ENCODE measurements at places on chromosomes 2 and 18.

DNA sequence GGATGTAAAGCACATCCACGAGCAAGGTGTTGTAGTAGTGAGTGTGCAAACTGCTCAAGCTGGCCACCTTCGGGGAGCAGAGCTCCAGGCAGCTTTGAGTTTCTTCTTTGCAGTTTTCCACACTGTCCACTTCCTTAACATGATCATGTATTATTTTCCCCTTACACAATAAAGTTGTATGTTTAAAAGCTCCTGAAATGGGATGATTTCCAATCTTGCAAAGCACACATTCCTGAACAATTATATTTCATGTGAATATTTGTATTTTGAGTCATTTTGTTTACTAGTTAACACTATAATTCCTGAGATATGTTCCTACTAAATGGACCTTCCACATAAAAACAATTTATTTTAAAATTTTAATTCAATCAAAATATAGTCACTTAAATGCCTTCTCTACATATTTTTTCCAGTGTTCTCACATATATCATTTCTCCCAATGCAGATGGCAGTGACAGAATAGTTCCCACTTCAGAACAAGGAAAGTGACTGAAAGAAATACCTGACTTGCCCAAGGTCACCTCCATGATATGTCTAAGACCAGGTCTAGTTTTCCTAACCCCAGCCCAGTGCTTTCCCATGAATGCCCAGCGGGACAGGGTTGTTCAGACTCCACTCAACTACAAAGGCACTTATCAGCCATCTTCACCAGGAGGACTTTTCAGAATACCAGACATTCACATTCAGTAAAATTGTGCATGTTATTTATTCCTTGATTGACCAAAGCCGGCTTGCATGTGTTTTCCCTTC, 5.5 kb downstream of the CYB5A start:
- DNase-seq = no peak

DNA sequence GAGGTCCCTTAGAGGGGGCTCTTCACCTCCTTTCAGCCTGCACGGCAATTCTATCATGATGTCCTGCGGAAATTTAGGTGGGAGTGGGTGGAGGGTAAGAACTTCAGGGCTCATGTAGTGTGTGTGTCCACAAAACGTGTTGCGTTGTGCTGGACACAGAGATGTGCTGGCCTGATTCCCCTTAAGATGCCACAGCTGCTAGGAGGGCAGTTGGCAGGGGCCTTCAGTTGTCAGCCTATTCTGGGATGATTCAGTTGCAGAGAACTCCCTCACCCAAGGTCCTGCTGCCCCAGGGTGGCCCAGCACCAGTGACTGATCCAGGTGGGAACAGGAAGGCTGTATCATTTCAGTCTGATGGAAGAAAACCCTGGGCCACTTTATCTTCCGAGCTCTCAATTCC, 1.0 kb upstream of the HJURP start:
- DNase-seq = no peak

DNA sequence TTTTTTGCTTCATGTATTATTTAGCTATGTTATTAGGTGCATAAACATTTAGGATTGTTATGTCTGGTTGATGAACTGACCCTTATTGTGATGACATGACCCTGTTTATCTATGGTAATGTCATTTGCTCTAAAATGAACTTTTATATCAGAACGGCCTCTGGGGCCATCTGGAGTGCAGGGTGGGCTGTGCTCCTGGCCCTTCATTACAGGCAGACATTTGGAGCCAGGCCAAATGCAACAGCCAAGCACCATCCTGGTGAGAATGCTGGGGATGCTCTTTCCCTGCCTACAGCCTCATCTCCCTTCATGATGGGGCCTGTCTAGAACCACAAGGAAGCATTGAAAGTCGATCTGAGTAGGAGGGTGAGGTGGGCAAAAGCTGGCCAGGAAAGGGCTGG, 38.0 kb downstream of the HJURP start:
- DNase-seq = no peak

- no peak for DNase-seq
These were observed 1.0 kb upstream of the FAHD2A start for GRCh38 chr2:95401480-95401879.

- DNase-seq = no peak
These were observed 399.8 kb downstream of the SATB2 start for GRCh38 chr2:199057936-199058335.

DNA sequence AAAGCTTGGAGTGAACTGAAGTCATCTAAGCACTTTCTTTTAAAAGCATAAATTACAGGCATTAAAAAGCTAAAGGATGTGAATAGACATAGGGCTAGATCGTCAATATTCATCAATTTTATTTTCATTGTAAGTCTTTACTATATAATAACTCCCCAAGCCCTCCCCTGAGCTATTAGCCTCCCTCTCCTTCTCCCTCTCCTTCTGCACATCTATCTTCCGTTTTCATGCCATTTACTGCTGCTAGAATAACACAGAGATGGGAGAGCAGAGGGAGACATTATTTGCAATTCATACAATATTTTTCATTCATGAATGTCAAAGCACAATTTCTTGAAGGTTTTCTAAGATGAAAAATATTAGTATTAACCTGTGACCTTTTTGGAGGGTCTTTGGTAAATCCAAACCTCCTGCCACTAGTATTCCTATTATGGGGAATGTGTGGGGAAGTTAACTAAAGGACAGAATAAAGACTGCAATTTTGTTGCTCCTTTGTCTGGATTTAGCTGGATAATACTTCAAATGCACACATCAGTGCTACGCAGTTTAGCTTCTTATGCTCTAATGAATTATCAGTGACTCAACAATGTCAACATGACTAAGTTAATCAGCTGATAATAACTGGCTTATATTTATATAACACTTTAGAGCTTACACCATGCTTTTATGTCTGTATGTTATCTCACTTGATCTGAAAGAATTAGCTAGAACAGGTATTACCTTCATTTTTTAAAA, 28.2 kb upstream of the MFF start:
- no peak for DNase-seq

- DNase-seq = no peak
These were observed 139.0 kb upstream of the SH3BP4 start for GRCh38 chr2:234812851-234813250.

DNA sequence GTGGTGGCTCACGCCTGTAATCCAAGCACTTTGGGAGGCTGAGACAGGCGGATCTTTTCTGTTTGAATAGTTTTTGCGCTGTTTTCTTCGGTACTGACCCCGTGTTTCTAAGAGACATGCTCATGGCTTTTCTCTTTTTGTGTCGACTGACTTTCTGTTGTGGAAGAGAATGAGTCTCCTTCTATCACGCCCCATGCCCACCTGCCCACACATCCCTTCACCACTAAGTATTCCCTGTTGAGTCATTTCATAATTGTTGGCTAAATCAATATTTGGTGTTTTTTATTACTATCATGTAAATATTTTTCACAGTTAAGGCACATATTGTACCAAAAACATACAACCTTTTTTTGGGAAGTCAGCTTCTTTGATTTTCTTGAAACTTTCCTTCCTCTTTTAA, 198.8 kb upstream of the TWIST2 start:
- DNase-seq = no peak

DNA sequence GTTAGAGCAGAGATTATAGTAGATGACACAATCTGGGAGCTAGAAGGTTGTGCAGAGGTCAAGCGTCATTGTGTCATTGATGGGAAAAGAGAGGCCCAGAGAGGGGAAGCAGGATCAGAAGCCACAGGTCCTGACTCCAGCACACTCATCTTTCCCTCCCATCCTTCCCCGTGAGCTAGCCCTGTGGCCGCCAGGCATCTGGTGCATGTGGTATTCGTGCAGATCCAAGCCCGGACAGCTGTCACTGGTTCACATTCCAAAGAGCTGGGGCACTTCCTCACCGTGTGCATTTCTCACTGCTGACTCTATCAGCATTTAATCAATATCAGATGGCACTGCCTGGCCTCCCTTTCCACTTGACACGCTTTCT, 94.1 kb upstream of the THOC1 start:
- no peak for DNase-seq

- no peak for DNase-seq
These were observed 32.8 kb downstream of the GRHL1 start for GRCh38 chr2:9984217-9984739.

- no peak for DNase-seq
These were observed 24.6 kb downstream of the KCNE4 start for GRCh38 chr2:223076573-223076972.

DNA sequence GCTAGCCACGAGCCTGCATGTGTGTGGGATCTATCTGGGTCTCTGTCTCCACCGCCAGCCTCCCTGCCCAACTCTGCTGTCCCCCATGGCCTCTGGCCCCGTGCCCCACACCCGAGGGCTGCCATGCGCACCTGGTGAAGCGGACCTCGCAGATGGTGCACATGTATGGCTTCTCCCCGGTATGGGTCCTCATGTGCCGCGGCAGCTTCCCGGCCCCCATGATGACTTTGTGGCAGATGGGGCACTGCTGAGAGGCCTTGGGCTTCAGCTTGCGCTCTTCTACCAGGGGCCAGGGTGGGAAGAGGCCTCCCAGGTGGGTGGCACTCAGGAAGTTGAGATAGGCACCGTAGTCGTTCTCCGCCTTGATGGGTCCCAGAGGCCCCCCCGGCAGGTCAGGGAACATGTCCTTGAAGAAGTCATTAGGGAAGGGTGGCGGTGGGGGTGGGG, 109.3 kb upstream of the SMAD2 start:
- no peak for DNase-seq

- no peak for DNase-seq
These were observed 73.6 kb downstream of the OTX1 start for GRCh38 chr2:63124218-63124617.

DNA sequence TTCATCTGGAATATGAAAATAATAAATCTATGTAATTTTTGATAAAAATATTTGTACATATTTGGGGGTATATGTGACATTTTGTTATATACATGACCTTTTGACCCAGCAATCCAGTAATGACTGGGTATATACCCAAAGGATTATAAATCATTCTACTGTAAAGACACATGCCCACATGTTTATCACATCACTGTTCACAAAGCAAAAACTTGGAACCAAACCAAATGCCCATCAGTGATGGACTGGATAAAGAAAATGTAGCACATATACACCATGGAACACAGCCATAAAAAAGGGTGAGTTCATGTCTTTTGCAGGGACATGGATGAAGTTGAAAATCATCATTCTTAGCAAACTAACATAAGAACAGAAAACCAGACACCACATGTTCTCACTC, 472.1 kb upstream of the DDX18 start:
- DNase-seq = no peak

- no peak for DNase-seq
These were observed 77.0 kb downstream of the EDAR start for GRCh38 chr2:108911807-108912628.

DNA sequence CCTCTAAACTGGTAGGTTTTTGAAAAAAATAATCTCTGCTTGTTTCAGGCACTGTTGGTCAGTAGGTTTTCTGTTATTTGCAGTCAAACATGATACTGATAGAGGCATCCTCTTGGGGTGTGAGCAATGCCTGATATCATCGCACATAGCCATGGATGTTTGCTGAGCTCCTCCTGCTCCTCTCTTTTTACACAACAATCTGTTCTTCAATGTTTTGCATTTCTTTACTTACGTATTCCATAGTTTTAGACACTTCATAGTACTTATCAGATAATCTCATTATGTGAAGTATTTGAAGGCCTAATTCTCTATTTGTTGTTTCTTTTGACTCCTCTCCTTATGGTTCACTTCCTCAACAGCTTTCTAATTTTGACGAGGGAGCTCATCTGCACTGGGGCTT, 23.0 kb upstream of the HS6ST1 start:
- DNase-seq = no peak

GRCh38 chr2:10599921-10600320, 89.9 kb downstream of the NOL10 start:
- no peak for DNase-seq

DNA sequence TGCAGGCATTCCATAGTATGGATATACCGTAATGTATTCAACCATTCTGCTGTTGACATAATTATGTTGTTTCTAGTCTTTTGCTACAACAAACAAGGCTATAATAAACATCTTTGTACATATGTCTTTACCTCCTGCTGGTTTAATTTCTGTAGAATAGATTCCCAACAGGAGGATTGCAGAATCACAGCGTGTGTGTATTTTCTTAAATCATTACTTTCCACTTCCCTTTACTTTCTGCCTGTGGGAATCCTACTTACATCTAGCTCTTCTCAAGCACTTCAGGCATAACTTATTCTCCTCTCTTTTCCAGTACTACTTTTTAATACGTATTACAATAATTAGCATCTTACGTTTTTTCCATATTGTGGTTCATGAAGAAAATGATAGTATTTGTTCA, 13.0 kb upstream of the RIOK3 start:
- no peak for DNase-seq

DNA sequence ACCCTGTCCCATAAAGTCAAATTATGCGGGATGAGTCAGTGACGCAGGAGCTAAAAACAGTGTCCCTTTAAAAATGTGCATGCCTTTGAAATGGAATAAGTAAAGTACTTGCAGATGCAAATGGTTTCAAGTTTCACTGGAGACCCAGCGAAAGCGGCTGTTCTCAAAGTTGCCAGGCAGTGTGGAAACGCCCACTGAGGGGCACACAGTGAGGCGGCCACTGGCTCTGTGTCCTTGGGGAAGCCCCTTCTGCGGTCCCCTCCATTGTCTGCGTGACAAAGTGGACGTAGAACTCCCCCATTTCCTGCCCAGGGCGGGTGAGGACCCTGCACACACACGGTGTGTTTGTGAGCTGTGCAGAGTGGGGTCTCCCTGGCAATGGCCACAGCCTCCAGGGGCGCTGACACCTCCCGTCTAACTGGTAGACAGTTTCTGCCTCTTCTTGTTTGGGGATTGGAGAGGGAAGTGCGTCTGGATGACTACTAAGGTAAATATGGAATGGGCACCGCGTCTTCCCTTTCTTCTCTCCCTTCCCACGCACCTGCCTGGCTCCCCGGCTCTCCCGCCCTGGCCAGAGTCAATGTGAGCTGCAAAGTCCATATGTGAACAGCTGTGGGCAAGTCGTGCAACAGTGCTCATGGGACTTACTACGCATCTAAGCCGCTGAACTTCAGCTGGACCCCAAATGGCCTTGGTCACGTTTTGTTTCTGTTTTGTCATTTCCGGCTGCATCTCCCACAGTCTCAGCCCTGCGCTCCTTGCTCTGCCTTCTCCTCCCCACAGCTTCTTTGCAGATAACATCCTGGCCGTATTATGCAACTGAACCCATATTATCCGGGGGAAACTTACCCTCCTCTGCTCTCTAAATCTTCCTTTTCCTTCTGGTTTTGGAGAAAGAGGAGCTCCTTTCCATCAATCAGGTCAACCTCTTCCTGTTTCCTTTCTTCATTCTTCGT, 33.7 kb upstream of the ZNF516 start:
- DNase-seq = peak; percentile 67
